ENCODE measurements at places on chromosomes 1 and 21. TPM values are rescaled to one million over a fixed set of nuclear protein-coding genes. Genes with fewer than 3 reads are reported as not detected.

GRCh38 chr1:243940451-243940850, 90.4 kb upstream of the AKT3 start:
- DNase-seq = no peak

DNA sequence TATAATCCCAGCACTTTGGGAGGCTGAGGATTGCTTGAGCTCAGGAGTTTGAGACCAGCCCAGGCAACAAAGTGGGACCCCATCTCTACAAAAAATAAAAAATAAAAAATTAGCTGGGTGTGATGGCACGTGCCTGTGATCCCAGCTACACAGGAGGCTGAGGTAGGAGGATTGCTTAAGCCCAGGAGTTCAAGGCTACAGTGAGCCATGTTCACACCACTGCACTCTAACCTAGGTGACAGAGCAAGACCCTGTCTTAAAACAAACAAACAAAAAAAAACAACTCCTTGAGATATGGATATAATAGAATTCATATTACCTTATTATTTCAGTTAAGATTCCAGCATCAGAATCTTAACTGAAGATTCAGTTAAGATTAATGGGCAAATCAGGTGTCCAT, 52.4 kb downstream of the RPL5 start:
- DNase-seq = no peak

GRCh38 chr1:218324226-218324580, 20.9 kb upstream of the TGFB2 start:
- no peak for DNase-seq

GRCh38 chr1:109040989-109041620, 797 bp downstream of the WDR47 start:
- DNase-seq = no peak

DNA sequence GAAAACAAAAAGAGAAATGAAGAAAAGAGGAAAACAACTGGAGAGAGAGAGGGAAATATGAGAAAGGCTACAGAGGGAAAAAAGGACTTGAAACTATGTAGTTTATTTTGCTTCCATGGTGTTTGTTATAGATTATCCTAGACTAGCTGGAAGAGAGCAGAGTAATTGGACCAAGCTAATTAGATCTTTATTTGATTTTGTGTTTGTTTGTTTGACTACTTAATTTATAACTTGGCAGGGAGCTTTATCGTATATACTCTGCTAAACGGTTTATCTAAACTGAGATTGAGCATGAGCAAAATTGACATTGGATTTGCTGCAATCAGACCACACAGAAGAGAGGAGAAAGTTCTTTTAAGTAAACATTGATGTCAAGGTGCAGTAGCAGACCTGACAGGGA, 443.8 kb upstream of the USP24 start:
- no peak for DNase-seq

DNA sequence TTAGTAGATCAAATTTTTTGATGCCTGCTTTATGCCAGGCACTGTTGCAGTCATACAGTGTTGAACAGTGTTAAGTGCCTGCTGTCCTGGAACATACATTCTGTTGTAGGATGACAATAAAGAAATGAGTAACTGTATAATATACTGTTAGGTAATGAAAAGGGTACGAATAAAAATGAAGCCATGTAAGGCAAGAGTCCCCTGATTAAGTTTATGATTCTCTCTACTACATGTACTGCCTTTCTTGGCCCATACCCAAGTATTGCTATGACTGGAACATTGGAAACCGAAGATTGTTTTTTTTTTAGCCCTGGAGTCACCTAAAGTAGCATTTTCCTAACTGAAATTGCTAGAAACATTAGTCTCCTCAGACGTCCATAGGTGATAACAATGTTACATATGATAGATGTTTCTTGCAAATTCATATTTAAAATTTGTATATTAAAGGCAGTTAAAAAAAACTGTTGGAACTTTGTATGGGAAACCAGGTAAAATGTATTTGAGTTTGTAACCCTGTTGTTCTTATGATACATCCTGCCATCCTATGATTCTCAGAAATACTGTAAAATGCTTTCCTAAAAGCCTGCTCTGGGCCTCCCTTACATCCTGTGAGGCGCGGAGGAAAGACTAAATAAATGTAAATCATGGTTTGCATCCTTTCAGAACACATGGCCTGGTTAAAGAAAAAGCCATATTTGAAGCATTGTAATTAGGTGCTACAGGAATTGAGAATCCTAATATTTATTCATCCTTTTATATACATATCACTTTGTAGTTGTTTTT, 5.8 kb downstream of the ATP5PB start:
- no peak for DNase-seq

- no peak for DNase-seq
These were observed 27.6 kb downstream of the TTC39A start for GRCh38 chr1:51302746-51303145.

DNA sequence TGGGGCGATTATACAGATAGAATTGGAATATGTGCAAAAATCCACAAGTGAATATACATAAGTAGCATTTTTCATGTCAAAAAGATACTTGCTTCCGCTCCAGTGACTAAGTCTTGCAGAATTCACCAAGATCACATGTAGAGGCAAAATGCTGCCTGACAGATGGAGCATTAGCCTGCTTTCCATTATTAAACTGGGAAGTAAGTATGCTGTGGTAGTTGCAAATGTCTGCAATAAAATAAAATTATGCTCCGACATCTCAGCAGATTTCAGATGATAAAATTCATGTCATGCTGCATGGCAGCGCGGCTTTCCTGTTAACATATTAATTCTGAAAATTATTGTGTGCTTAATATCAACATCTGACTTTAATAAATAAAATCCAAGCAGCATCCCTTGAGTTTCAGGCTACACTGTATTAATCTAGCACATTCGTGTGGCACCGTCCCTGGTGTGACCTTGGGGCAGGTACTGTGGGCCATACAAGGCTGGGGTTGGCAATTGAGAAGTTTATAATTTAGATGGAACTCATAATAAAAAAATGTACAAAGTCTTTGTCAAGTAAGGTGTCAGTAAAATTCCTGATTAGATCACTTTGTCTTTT, 366.4 kb upstream of the ZP4 start:
- DNase-seq = no peak

GRCh38 chr1:53294567-53294966, 33.3 kb downstream of the LRP8 start:
- no peak for DNase-seq

GRCh38 chr1:20149601-20150325, 10.6 kb downstream of the PLA2G2F start:
- DNase-seq = peak; percentile 58

- DNase-seq = no peak
These were observed 2.7 kb downstream of the WDTC1 start for GRCh38 chr1:27237112-27237511.

DNA sequence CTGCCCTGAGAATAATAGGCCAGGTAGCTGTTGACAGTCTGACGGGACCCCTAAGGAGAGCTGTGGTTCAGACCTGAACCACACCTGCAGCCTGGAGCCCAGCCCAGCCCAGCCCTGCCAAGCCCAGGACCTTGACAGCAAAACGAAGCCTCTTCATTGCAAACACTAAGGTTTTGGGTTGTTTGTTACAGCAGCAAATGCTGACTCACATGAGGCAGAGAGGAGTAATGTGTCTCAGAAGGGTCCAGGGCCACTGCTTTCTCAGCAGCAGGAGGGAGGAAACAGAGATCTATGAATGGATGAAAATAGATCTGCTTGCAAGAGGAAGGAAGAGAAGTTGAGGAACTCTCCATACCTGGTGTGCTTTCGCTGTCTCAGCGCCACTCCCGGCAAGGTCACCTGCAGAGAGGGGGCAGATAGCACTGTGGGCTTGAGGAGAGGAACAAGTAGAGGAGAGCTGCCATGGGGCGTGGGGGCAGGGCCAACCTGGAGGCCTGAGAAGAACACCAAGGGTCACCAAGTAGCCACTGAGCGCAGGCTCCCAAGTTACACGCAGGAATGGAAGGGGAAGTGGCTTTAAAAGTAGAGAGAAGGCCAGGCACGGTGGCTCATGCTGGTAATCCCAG, 127.2 kb downstream of the ZNF281 start:
- DNase-seq = no peak

DNA sequence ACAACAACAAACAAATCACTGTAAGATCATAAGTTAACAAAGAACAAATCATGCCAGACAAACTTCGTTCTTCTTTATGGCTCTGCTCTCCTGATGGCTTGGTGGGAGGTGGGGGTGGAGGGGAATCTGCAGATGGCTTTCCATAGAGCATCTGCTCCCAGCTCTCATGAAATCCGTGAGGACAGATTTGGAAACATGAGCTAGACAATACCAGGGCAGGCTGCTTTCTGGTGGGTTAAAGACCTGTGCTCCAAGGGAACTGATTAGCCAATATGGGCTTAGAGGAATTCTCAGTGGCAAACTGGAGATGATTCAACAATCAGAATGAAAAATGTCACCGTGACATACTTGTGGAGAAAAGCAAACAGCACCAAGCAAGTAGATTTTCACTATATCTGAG, 69.4 kb upstream of the TLR5 start:
- DNase-seq = no peak

- DNase-seq = no peak
These were observed 251.9 kb upstream of the LRRC7 start for GRCh38 chr1:69315823-69316222.

DNA sequence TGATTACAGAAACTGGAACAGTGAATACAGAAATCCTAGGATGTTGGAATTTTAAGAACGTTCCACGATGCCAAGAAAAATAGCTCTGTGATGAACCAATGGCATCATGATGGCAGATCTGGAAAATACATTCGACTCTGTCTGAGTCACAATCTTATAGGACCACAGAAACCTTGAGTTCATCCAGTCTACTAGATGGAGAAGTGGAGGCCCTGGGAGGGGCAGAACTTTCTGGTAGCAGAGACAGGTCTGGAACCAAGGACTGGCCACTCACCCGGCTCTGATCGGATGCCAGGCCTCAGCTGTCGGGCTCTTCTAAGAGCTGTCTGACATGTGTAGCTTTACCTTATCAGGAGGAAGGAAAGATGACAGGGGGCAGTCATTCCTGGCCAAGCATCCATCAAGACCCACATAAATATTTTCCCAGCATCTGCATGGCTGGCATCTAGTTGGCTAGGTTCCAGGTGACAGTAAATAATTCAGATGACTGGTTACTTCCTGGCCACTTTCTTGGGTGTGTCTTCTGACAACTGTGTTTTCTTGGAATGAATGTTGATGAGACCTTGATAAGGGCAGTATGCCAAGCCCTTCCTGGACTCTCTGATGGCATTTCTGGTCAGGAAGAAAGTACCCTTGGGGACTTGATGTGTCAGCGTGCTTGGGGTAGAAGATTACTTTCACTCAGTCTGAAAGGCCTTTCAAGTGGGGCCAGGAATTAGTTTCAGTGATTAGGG, 72.6 kb upstream of the TRABD2B start:
- DNase-seq = no peak

DNA sequence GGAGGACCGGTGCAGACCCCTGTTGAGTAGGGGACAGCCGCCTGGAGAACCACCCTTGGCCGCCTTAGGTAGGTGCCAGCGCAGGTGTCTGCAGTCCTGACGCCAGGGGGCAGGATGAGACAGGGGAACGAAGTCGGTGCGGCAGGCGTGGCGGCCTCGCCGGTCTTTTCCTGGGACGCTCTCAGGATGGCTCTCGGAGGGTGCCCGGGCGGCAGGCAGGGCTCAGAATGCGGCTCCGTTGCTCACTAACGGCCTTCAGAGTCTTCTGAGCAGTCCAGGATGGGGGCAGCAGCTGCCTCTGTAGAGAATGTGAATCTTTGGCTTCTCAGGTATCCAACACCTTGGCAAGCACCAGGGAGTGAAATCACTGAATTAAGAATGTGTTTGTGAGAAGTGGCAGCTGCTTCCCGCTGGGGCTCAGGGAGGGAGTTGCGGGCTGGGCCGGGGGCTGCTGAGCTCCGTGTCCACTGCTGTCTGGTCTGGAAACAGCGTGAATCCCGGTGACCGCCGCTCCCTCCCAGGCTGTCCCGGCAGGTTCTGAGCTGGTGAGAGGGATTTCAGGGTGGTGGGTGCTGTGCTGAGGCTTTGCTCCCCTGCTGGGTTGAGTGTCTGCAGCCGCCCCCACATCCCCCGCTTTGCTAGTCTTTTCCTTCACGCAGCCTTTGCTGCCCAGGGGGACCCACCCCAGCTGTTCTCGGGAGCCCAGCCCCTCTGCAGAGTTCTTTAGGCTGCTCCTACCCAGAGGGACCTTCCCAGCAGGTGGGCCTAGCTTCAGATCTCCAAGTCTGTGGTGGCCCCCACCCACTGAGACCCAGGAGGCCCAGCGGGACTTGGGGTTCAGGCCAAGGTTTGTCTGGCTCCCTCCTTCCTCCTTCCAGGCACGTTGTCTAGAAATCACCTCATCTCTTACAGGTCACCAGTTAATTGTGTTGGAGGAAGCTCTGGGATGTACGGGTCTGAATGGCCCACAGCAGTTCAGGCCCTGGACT, 11.1 kb upstream of the C1orf174 start:
- no peak for DNase-seq

DNA sequence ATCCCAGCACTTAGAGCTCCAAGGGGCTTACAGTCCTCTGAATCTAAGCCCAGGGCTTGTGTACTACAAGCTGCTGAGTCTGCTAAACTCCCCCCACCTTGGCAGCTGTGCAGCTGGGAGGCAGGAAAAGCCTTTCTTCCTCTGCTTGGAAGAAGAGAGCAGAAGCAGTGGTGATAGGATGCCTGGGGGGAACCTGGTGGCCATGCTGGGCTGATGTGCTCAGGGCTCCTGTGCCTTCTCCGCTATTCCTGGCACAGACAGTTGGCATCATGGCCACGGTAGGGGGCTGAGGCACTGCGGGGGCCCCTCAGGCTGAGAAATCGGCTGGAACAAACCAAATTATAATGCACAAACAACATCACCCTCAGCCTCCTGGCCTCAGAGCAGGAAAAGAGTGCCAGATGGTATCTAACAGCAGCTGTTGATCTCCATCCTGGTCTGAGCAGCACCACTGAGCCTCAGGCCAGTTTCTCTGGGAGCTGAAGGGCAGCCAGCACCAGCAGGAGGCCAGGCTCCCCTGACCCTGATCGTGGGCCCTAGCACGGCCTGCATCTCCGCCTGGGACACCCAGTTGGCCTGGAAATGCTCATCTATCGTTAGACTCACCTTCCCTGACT, 35.8 kb downstream of the ECE1 start:
- peak; percentile 82 for DNase-seq

DNA sequence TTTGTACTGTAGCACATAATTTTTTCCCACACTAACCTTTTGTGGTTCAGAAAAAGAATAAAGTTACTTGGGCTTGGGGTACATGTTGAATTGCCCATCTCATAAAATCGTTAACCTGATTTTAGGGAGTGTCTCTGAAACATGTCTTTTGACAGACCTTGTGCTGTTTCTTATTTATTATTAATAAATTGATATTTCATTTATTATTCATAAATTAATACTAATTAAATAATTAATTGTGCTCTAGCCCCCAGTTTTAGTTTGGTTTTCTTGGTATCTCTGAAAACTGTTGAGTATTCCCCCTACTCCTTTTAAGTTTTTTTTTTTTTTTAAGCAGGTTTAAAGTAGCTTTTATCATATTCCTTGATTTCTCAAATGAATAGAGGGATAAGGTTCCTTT, 27.9 kb downstream of the CAMTA1 start:
- DNase-seq = no peak

EXTL1 gene
- total RNA-seq = 1.1 TPM

CCDC17 gene
- total RNA-seq = 2.5 TPM

MRPL39 gene
- total RNA-seq = 18.9 TPM

TP73 gene
- total RNA-seq = not detected

SMCP gene
- not detected for total RNA-seq

GNG4 gene
- total RNA-seq = 1.5 TPM

PIK3R3 gene
- total RNA-seq = 11.6 TPM

PBXIP1 gene
- total RNA-seq = 179 TPM

TBX15 gene
- 0.16 TPM for total RNA-seq

PAQR6 gene
- 7.5 TPM for total RNA-seq

HSD11B1 gene
- 3.6 TPM for total RNA-seq

INAVA gene
- total RNA-seq = 1.4 TPM

Measured in sigmoid colon (tissue), 7 donors.